H7 (cell line): ENCODE measurements at places on chromosomes 3 and 15. TPM values are rescaled to one million over a fixed set of nuclear protein-coding genes. Genes with fewer than 3 reads are reported as not detected.

ACKR2 gene
- total RNA-seq = not detected in 2 replicates

GATM gene
- total RNA-seq = 23.8 and 37.6 TPM in 2 replicates

EFCAB12 gene
- total RNA-seq = 0.10 and 0.44 TPM in 2 replicates

CHDH gene
- 8.8 and 11.7 TPM in 2 replicates for total RNA-seq

ATP8B4 gene
- not detected in 2 replicates for total RNA-seq

SLC24A5 gene
- total RNA-seq = 0.07 and 0.11 TPM in 2 replicates

MUC4 gene
- 3.5 and 4.0 TPM in 2 replicates for total RNA-seq

GRCh38 chr15:70152070-70152480, 54.4 kb upstream of the TLE3 start:
- no peak for DNase-seq

GRCh38 chr3:134008630-134009156, 21.0 kb downstream of the SLCO2A1 start:
- DNase-seq = no peak

- no peak for DNase-seq
Observed at GRCh38 chr3:102223132-102223531, 211.7 kb upstream of the ZPLD1 start.

DNA sequence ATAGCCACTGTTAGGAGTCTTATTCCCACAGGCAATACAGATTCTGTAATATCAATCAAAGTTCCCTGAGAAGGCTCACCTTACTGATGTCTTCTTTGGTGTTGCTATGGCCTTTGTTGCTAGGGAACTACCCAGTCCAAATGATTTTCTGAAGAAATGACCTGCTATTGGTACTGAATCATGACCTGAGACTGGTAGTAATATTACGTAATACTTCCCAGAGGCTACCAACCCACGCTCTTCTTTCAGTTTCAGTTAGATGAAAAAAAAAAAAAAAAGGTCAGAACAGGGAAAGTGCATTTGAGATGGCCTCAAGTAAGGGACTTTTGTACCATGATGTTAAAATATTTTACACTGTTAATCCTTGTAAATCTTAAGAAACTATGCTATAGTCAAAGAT, 1092.5 kb upstream of the EPHA6 start:
- no peak for DNase-seq

GRCh38 chr3:101638261-101638745, 38.6 kb downstream of the ZBTB11 start:
- peak; percentile 10 for DNase-seq

GRCh38 chr3:53238051-53238850, 17.6 kb downstream of the TKT start:
- DNase-seq = peak; percentile 35
